Stimulated activated CD4-positive, alpha-beta T cell treated with anti-CD3 and anti-CD28 coated beads, Interleukin-12 subunit alpha, Interleukin-12 subunit beta, amount 100 ng/mL, for 4 hours (primary cell): ENCODE measurements at places on chromosomes 12 and 14.

DNA sequence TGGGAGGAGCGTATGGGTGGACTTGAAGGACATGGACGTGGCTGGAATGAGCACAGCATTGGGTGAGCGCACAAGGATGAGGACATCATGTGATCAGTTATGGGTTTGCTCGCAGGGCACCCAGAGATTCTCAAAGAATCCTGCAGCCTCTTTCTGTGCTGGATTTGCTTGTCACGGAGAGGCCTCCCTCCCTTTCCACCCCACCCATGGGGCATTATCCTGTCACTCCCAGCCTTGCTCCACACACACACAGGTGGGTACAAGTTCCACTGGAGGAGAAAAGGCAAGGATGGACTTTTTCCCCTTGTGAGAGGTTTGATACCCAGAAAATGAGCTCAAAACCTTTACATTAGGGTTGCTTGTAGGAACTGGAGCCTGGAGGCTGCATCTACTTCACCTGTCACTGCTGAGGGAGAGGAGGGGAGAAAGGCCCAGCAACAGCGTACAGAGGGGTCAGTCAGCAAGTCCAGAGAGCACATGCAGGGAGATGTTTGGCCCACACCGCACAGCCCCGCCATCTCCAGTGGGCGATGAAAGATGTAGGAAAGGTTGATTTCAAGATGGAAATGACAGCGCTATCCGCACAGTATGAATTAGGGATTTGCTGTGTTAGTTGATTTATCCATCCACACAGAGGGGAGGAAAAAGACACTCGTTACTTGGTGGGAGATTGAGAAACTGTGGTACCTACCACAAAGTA lies 112.7 kb downstream of the GCH1 start:
- DNase-seq, result no peak

- no peak for DNase-seq
Measured at GRCh38 chr14:65840118-65840751, 427.7 kb downstream of the FUT8 start.

GRCh38 chr12:8948701-8949341 lies 624 bp downstream of the M6PR start:
- DNase-seq, result no peak

- DNase-seq, result no peak
Measured at GRCh38 chr12:104516821-104517220, 60.1 kb downstream of the CHST11 start.

DNA sequence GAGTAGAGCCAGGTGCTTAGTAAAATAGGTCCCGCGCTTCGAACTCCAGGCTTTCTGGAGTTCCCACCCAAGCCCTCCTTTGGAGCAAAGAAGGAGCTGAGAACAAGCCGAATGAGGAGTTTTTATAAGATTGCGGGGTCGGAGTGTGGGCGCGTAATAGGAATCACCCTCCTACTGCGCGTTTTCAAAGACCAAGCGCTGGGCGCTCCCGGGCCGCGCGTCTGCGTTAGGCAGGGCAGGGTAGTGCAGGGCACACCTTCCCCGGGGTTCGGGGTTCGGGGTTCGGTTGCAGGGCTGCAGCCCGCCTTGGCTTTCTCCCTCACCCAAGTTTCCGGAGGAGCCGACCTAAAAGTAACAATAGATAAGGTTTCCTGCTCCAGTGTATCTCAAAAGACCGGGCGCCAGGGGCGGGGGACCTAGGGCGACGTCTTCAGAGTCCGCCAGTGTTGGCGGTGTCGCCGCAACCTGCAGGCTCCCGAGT lies 3.6 kb downstream of the SSTR1 start:
- no peak for DNase-seq

- DNase-seq, result no peak
Measured at GRCh38 chr14:89540830-89541470, 123.9 kb upstream of the FOXN3 start.

DNA sequence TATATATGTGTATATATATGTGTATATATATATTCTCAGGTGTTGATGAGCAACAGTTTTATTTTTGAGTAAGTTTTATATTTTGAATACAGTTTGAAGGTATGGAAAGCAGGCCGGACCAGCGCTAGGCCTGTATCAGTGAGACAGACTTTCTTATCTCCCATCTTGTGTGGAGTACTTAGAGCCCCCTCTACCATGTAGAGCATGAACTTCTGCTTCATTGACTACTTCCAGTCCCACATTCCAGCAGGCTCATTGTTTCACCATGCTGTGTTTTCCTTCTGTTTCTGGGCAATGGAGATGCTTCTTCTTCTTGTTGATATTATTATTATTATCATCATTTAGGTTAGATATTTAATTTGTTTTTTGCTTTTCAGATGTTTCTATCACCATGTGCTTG lies 76.4 kb downstream of the SLC16A7 start:
- DNase-seq, result no peak

DNA sequence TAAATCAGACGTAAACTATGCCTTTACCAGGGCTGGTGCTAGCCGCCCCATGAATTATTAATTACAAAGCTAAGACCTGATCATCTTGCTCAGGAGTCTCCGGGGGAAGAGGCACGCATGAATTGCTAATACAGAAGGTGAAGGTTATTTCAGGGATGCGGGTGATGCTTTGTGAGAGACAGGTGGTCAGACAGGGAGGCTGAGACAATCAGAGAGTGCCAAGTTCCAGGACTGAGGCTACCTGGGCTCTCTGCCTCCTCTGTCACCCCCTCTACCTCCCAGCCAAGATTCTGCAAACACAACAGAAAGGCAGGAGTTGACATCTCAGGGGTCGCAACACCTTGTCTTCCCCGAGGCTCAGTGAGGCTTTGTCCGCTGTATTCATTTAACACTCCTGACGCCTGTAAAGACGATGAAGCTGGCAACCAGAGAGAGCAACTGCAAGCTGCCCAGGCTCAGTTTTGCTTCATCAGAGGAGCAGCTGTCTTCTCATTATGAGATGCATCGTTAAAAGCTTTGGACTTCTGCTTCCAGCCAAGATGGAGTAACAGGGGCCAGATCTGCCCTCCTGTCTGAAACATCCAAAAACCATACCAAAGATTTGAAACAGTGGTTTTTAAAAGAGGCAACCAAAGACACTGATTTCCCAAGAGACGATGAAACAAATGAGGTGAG lies 46.6 kb downstream of the PRIMA1 start:
- DNase-seq, result no peak

- DNase-seq, result no peak
Measured at GRCh38 chr12:105613887-105614286, 283.4 kb downstream of the C12orf75 start.

- no peak for DNase-seq
Measured at GRCh38 chr14:24196071-24197055, 1.1 kb upstream of the TM9SF1 start.

DNA sequence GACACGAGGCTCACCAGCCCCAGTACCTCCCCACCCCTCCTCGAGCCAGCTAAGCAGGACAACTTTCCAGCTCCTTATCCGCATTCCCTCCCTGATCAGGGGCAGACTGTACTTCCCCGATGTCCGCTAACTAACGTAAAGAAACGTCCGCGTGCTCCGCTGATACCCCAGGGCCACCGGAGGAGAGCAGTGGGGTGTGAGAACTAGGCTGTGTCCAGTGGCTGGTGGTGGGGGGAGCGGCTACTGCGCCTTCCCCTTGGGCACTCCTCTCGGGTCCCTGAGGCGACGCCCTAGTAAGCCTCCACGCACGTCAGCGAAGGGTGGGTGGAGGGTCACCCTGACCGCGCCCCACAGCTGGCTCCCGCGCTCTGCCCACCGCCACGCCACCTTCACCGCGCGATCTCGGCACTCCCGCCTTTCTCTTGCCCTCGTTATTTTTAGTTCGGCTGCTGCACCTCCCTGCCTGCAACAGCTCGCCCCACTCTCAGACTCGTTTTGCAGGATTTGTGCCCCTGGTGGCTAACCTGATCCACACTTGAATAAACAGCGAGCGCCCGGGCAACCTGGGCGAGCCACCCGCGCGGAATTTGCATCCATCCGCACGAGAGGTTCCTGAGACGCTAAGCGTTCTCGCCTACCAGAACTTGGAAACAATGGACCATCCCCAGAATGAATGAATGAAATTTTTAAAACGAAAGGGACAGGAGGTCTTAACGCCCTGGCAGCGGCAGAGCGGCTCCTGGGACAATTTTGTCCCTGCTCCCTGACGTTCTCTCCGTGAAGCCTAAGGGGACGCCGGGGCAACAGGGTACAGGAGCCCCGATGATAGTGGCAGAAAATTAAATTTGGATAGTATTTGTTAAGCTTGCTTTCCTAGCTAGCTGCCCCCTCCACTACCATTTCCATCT lies 6.9 kb upstream of the BMP4 start:
- no peak for DNase-seq

DNA sequence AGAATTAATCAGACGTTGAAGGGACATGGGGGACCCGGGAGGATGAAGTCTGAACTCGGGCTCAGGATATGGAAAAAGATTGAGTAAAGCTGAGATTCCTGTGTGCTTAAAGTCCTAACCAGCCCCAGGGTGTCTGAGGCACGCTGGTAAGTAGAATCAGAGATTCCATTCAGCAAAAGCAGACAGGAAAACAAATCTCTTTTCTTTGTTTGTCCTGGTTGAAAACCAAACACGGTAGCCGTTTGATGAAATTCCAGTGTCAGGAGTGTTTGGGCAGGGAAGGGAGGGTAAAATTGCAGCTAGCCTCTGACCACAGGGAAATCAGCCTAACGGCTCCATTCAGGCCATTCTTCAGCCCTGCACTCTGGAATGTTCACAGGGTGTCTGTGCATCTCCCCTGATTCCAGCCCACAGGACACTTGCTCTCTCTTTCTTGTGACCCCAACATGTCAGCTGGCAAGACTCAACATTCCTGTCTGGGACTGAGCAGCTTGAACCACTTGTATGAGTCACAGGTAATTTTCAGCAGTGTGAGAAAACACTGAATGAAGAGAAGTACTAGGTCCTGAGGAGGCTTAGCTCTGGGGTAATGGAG lies 31.0 kb downstream of the NINJ2 start:
- no peak for DNase-seq

DNA sequence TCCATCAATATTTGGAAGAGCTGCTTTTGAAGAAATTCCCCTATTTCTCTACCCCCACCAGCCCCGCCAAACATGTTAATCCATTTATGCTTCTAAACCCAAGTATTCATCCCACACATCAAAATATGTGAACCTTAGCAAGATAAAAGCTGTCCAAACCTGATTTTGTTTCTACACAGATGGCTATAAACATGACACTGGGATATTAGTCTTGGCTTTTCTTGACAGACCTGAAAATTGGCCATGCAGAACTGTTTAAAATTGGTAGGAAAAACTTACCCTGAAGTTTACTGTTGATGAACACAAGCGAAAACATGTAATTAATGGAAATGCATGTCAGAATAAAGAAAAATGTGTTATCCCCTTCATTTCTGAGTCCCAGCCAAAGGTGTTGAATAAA lies 370.0 kb downstream of the EGLN3 start:
- DNase-seq, result no peak

- no peak for DNase-seq
Measured at GRCh38 chr14:104927432-104927816, 2.7 kb downstream of the PLD4 start.

- DNase-seq, result no peak
Measured at GRCh38 chr12:65944637-65945036, 120.4 kb downstream of the HMGA2 start.

GRCh38 chr14:102824832-102825231 lies 47.6 kb downstream of the TRAF3 start:
- no peak for DNase-seq

- DNase-seq, result no peak
Measured at GRCh38 chr12:75177997-75178396, 31.6 kb downstream of the KCNC2 start.

GRCh38 chr12:81337886-81338285 lies 260.0 kb downstream of the ACSS3 start:
- no peak for DNase-seq

- no peak for DNase-seq
Measured at GRCh38 chr14:73888971-73889370, 2.3 kb downstream of the ZNF410 start.

GRCh38 chr12:124796303-124796960 lies 67.2 kb downstream of the SCARB1 start:
- DNase-seq, result no peak

DNA sequence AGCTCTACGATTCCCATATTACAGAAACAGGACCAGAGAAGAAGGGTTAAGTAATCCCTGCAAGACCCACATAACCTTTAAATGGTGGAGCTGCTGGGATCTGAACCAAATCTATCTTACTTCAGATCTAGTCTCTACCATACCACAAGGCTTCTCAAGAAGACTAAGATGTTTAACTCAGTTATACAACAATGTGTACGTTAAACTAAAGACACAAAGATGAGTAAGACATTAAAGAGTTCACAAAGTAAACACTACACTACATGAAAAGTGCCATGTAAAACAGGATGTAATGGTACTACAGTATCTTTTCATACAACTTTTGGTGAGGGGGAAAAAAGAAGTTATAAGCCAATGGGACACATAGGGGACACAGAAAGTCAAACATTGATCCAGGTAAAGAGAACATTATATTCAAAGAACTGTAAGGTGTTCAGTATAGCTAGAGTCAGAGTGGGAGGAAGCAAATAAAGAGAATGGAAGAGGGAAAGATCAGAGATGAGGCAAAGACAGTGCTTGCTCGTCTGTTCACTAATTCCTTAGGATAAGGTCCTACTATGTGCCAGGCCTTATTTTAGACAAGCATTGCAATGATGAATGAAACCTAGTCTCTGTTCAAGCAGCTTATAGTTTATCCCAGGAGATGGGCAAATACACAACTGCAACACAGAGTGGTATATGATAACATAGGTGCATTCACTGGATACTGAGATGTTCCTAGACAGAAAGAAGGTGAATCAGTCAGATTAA lies 7.7 kb downstream of the TMED10 start:
- no peak for DNase-seq

DNA sequence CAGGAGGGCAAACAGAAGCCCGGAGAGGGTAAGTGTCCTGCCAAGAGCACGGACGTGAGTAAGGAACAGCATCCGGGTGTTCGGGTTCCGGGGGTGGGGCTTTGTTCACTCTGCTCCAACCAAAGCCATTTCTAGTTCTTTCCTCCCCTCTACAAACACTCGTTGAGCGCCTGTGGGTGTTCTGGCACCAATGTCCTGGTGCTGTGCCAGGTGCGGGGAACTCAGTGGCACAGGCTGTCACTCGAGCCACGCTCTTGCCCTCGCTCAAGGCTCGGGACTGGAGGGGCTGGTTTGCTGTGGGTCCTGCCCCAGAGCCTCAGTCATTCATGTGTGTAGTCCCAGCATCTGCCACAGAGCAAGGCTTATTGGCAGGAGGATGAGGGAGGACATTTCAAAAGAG lies 157.5 kb downstream of the CALM1 start:
- no peak for DNase-seq

- no peak for DNase-seq
Measured at GRCh38 chr12:64621257-64621942, 11.1 kb downstream of the RASSF3 start.

DNA sequence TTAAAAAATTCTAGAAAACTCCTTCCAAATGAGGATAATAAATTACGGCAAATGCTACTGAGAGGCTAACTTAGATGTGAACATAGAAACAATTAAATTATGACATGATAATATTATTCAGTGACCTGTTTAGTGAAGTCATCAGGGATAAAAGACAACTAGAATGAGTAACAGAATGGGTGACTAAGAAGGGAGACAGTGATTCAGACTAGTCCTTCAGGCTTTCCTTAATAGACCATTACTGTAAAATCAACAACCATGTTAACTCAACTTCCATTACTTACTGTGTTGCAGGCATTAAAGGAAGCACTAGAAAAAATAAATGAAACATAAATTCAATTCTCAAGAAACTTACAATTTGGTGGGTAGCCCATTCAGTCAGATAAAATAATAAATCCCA lies 543.9 kb upstream of the LRFN5 start:
- no peak for DNase-seq

GRCh38 chr12:57780284-57780897 lies 2.2 kb upstream of the TSFM start:
- no peak for DNase-seq

GRCh38 chr12:18323159-18323558 lies 61.8 kb downstream of the PIK3C2G start:
- DNase-seq, result no peak

GRCh38 chr12:131072451-131073230 lies 118.9 kb downstream of the ADGRD1 start:
- DNase-seq, result no peak
